Activated naive CD8-positive, alpha-beta T cell treated with anti-CD3 and anti-CD28 coated beads, Interleukin-2, amount 50 U/mL, for 16 hours (primary cell): ENCODE measurements at places on chromosomes 7 and 10.

DNA sequence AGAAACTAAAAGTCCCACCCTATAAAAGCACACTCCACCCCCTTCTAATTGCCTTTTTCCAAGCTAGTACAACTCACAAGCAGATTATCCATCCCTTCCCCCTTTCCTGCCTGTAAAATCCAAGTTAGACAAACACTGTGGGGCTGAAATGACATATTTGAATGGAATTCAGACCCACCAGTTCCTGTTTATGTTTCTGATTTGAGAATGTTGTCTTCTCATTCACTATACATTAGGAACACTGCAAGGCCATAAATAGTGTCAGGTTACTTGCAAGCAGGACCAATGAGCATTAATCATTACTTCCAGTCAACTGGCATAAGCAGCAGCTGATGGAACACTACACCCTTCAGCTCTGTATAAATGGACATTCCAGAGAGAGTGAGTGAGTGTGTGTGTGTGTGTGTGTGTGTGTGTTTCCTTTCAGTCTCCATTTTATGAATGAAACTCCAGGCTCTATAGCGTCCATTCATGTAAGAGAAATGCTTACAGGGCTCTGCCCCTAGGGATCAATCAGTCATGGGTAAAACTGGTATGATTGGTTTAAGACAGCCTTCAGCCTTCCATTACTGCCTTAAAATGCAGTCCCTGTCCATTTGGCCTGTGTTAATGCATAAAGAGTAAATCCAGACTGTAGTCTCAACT lies 69.3 kb downstream of the ETV1 start:
- DNase-seq: no peak

- no peak for DNase-seq
Measured at GRCh38 chr7:25861601-25862260, 290.3 kb upstream of the NFE2L3 start.

- no peak for DNase-seq
Measured at GRCh38 chr10:100736144-100736808, 9.1 kb upstream of the PAX2 start.

DNA sequence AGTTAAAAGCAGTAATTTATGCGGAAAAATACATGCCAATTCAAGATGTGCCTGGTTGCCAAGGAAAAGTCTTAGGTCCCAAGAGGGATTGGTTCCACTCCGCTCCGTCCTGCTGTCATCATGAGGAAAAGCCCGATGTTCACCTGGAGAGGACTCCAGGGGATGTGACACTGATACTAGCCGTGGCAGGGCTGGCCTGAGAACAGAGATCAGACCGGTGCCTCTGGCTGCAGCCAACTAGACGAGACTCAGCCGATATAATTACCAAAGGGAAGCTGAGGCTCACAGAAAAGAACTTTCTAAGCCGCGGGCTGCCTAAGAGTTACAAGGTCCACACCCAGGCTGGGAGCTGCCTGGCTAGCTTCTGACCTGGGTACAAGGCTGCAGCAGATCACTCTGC lies 81.3 kb upstream of the UNC5B start:
- no peak for DNase-seq

DNA sequence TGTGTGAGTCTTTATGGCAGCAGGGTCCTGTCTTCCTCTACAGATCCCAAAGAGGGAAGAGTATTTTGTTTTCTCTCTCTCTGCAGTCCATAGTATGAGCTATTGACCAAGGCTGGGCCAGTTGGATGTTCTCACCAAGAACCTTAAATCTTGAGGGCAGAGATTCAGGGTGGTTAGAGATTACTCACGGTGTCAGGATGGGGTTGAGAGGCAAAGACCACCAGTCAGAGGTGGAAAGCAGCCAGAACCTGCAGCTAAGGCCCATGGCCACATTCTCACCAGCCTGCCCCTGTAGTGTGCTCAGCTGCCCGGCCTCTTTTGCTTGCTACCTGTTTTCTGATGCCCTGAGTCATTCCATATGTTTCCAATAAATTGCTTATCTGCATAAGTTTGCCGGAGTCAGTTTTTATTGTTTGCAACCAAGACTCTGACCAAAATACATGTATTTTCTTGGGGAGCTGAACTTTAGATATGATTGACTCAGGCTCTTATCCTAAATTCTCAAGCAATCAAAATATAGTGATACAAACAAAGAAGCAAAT lies 67.0 kb downstream of the MAP3K8 start:
- DNase-seq: no peak

DNA sequence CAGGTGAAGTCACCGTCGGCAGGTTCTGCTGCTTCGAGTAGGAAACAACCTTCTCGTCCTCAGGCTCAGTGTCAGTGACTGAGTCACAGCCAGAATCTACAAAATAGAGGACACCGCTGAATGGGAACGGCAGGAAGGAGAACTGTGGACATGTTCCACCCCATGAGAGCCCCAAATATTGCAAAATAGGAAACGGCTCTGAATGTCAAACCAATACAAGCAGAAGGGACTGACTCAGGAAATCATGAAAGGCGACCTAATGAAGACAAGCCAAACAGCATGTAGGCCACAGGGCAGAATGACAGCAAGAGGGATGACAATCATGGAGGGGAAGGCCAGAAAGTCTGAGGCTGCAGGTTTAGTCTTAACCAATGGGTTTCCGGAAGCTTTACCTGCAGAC lies 63.5 kb downstream of the PIK3AP1 start:
- DNase-seq: no peak

DNA sequence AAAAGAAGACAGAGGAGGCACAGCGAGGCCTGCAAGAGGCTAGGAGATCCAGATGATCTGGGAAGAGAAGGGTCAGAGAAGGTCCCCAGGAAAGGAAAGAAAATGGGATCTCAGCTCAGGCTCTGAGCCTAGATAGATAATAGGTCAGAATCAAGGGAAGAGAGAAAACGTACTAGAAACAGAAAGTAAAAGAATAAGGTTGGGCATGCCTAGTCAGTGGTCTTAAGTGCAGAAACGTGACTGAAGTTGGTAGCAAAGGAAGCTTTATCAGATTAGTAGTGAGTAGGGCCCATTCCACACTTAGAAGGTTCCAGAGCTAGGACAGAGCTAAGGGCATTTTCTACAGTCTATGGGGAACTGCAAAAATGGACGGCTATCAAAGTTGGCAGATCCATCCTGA lies 84.8 kb upstream of the ASAH2 start:
- DNase-seq: no peak

DNA sequence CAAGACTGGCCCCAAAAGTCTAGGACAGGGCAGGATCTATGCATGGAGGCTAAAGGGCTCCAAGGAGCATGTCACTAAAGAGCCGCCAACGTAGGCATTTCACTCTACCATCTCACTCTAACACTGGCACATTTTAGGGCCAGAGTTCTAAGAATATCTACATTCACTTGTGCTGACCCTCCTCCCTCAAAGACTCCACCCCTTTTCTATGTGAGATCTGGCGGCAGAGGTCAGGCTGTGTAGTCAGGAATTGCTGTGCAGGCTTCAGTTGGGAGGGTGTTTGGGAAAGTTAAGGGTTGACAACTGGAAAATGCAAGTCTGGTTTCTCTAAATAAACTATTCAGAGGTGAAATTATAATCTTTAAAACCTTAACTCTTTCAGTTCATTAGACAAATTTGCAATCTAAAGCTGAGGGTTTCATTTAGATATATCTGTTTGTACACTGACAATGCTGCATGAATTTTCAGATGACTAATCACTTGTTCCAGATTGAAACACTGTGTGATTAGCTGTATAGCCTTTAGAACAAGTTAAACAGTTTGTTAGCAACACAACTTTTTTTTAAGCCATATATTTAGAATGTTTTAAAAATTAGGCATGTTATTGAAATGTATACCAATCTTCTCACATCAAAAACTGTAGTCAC lies 18.2 kb downstream of the LMOD2 start:
- no peak for DNase-seq

DNA sequence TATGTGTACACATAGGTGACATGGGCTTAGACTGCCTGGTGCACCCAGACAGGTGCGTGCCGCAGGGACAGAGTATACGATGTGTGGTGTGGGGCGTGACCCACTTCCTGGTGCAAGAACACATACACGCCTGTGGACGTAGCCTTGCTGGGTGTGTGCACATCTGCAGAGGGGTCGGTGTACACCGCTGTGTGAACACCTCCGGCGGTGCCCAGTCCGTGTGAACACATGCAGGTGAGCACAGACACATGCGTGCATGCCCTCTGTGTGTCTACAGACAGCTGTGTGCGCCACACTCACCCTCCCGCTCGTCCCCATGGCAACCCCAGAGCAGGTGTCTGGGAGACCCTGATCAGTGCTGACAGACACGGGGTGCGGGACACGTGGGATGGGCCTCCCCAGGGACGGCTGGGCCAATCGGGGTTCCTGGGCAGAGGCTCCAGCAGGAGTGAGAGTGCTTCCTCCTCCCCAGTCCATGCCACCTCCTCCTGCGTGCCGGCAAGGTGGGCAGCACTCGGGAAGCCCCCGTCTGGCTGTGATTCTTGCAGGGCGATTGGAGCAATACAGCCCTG lies 23.4 kb downstream of the ELFN1 start:
- DNase-seq: no peak

- DNase-seq: no peak
Measured at GRCh38 chr7:83610649-83611304, 38.2 kb downstream of the SEMA3E start.

DNA sequence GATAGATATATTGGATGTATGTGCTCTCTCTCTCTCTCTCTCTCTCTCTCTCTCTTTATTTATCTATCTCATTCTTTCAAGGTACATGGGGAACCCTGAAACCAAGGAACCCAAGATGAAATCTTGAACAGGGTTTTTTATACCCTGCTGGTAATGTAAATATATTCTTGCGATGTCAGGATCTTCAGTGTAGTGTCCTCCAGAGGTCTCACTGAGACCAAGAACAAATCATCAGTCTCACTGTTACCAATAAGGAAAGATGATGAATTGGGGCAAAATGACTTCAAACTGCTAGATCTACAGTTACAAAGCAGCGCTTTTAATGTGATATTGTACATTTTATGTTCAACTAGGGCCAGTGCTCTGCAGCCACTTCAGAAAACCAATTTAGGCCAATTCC lies 423.5 kb downstream of the ANKRD7 start:
- no peak for DNase-seq
